ENCODE measurements at places on chromosomes 2 and 18.

DNA sequence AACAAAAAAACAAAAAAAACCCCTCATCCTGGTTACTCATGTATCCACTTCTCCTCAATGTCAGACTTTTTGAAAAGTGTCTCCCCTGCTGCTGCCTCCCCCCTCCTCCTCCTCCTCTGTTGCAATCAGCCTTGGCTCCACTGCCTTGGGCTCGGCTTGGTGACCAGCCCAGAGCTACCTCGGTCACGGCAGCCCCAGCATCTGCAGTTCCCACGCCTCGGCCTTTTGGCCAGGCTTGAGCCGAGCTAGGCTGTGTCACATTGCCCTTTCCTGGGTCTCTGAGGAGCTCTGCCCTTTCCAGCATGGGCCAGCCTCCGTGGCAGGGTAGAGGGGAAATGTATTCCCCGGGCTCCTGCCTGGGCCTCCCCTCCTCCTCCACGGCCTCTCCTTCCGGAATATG lies 22.7 kb upstream of the INHBB start:
- DNase-seq: no peak

DNA sequence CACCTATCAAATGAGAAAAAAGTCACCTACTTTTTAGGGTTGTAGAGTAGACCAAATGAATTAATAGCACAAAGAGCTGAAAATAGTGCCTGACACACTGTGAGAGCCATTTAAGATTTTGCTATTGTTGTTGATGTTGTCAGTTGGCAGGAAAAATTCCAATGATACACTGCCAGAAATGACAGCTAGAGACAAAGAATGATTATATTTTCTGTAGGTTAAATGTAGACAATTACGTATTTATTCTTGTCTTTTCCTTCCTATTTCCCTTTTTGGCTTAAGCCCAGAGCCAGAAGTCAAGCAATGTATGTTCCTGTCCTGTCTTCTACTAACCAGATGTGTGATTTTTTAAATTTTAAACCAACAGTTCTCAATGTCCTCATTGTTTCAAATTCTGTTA lies 17.2 kb downstream of the NRXN1 start:
- no peak for DNase-seq

GRCh38 chr2:181752301-181752700 lies 72.0 kb upstream of the NEUROD1 start:
- no peak for DNase-seq

DNA sequence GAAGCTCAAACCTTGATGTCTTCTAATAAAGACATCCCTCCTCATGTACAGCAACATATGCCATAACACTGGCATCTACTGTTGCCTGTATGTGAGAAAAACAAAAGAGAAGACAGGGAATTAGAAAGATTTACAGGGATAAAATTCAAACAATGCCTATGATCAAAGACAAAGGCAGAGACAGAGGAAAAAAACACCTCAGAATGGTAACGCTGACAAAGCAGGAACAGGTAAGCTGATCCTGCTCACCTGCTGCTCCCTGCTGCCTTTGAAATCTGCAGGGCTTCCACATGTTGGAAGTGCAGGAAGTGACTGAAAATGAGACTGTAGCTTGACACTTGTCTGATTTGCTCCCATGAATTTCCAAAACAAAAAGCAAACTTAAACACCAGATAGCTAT lies 90.2 kb upstream of the DNAJC10 start:
- DNase-seq: no peak

GRCh38 chr18:10241579-10241978 lies 212.9 kb upstream of the APCDD1 start:
- no peak for DNase-seq

DNA sequence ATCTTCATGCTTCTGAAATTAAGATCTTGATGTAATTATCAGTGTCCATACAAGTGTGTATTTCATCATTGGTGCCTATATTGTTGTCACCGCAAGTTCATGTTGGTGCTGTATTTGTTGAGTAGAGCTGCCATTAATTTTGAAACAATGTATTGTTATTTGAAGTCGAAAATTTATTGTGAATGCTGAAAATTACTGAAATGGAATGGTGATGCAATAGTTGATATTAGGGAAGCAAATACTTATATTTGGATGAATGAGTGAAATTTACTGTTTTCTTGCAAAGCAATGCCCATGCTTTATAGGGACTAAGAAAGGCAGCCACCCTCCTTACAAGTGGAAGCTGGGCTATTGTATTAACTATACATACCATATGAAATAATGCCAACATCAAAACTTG lies 41.6 kb downstream of the SERPINB8 start:
- DNase-seq: no peak

- no peak for DNase-seq
These were observed 48.8 kb upstream of the LCLAT1 start for GRCh38 chr2:30398084-30398873.

DNA sequence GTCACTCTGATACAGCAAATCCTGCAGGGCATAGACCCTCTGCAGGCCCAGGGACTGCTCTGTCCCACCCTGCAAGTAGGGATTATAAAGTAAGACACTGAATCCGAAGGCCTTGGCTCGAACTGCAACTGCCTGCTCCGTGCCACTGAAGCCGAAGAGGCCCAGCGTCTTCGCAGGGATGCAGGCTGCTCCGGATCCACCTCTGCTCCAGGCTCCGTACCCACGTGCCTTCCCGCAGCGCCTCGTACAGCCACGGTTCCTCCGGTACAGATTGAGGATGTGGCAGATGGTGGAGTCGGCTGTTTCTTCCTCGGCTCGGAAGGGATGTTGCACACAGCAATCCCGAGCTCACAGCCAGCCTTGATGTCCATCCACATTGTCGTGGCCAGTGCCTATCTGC lies 160.4 kb upstream of the LHCGR start:
- DNase-seq: no peak

DNA sequence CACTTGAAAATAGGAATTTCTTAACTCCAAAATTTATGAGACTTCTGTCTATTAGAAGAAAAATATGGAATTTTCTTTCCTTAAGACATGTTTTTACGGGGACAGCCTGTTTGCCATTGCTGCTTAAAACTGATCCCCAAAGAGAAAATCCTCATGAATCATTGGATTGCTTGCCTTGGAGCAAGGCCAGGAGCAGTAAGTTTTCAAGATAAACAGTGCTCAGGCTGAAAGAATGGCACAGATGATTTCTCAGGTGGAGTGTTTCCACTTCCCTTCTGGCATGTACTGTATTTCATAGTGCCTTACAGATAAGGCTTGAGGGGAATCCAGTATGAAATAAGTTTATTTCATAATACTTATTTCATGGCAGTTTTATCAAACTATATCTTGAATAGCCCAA lies 74.3 kb upstream of the MMADHC start:
- no peak for DNase-seq

- no peak for DNase-seq
These were observed 6.5 kb upstream of the DUSP2 start for GRCh38 chr2:96151595-96152303.

GRCh38 chr18:9103376-9103873 lies 926 bp downstream of the NDUFV2 start:
- DNase-seq: no peak

GRCh38 chr2:36407413-36407812 lies 51.8 kb downstream of the CRIM1 start:
- DNase-seq: no peak

DNA sequence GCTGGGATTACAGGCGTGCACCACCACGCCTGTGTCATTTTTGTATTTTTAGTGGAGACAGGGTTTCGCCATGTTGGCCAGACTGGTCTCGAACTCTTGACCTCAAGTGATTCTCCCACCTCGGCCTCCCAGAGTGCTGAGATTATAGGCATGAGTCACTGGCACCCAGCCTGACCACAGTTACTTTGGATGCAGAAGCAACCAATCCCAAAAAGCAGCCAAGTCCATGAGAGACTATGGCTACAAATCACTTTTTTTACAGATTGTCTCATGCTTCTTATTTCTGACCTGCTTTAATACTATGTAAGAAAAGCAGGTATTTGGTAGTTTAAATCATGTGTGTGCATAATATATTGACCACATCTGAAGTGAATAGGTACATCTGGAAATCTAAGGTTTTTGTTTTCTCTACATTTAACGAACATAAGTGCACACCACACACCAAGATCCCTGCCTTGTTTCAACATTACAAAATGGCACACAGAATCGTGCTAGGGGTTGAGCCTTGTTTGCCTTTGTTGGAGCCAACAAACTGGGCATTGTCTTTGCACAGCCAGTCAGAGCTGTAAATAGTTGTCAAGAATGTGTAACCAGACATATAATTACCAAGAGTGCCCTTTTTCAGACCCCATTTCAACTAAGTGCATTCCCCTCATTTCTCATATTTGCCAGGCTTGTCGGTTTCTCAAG lies 18.3 kb upstream of the MAP4K4 start:
- no peak for DNase-seq

- peak; percentile 74 for DNase-seq
These were observed 119.3 kb upstream of the SIX2 start for GRCh38 chr2:45128580-45128997.

- peak; percentile 50 for DNase-seq
These were observed 105.6 kb downstream of the VSNL1 start for GRCh38 chr2:17646081-17646554.

- no peak for DNase-seq
These were observed 1.9 kb downstream of the GLI2 start for GRCh38 chr2:120737340-120738101.

- DNase-seq: no peak
These were observed 2.2 kb downstream of the ITM2C start for GRCh38 chr2:230866756-230867523.

GRCh38 chr2:240292619-240293525 lies 142.6 kb upstream of the GPC1 start:
- no peak for DNase-seq

GRCh38 chr2:47009253-47009767 lies 93.7 kb upstream of the MCFD2 start:
- DNase-seq: no peak

- DNase-seq: no peak
These were observed 11.3 kb upstream of the MLPH start for GRCh38 chr2:237475704-237476141.

DNA sequence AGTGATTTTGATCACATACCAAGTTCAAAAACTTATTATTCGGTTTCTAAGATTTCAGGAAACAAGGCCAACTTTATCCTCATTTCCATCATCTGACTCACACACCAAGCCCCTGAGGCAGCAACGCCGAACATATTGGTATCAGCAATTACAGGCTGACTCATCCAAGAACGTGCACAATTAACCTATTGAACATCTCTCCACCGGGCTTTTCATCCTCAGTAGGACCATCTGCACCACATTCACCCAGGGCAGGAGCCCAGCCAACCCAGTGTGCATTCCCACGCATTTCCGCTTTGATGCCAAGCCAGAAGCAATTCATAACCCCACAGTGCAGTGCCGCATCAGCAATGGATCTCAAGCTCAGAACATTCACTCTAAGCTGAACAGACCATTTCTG lies 52.9 kb downstream of the SCG2 start:
- peak; percentile 47 for DNase-seq

- no peak for DNase-seq
These were observed 34.4 kb upstream of the SMAD7 start for GRCh38 chr18:48985161-48985560.

GRCh38 chr18:28855524-28855923 lies 678.6 kb upstream of the CDH2 start:
- DNase-seq: no peak

DNA sequence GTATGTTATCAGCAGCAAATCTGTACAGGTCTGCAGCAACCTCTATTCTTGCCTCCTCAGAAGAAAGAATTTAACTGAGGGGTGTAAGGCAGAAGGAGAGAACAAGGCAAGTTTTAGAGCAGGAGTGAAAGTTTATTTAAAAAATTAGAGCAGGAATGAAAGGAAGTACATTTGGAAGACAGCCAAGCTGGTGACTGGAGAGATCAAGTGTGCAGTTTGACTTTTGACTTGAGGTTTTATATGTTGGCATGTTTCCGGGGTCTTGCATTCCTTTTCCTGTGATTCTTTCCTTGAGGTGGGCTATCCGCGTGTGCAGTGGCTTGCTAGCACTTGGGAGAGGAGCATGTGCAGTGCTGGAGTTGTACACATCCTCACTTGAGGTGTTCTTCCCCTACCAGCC lies 16.5 kb upstream of the CERS6 start:
- DNase-seq: no peak

DNA sequence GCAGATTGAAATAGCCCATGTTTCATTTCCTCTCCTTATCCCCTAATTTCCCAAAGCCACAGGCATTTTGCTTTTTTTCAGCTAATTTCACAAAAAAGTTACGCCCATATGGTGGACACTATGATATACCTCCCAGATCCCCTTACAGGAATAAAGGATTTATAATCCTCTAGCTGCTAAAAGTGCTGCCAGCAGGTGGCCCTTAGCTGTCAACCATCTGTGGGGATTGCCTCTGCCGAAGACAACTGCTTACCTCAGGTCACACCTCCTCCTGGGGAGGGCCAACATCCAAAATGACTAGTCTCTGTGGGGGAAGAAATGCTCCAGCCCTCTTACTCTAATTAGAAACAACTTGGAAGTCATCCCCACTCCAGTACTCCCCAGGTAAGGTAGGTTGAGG lies 61.0 kb upstream of the EPB41L3 start:
- no peak for DNase-seq

DNA sequence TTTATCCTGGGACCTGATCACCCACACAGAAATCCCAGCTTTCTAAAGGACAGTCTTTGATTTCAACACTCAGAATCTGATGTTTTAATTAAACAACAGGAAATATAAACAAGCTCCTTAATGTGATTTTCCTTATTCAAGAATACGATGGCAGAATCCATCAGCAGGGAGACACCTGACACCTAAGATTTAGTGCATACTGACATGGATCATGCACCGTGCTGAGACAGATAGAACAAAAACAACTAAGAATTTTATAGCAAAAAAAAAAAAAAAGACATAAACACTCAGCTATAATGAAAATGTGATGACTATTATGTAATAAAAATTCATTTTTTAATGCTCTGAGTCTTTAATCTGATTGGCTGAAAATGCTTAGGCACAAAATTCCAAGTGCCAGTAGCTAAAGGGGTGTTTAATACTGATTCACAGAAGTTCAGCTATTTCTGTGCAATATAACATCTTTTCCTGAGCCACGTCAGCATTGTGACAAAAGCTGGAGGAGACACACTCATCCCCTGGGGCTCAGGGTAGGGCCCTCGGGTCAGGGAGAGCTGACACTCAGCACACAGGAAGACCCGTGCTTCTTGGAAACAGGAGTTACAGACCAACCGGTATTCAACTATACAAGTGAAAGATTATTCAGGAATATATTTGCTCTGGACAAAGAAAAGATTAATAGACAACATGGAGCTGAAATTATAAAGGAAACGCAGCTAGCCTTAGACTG lies 247.4 kb downstream of the FBXO15 start:
- DNase-seq: no peak

DNA sequence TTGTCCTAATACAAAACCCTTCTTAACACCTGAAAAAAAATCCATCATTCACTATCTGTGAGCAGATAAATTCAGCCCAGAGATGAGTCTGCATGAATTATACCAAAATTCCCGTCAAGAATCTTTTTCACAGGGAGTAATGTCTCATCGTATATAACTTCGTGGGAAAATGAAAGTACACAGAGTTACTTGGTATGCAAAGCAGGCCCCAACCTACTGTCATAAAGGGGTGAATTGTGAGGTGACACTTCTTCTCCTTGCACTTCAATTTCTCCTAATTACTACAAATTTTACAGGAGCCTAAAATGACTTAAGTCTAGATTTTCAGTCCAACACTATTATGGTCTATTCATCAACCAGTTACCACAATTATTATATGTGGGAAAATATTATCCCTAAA lies 84.6 kb upstream of the CDH20 start:
- no peak for DNase-seq
